HS-5 (cell line): ENCODE measurements at places on chromosomes 6 and 20.

DNA sequence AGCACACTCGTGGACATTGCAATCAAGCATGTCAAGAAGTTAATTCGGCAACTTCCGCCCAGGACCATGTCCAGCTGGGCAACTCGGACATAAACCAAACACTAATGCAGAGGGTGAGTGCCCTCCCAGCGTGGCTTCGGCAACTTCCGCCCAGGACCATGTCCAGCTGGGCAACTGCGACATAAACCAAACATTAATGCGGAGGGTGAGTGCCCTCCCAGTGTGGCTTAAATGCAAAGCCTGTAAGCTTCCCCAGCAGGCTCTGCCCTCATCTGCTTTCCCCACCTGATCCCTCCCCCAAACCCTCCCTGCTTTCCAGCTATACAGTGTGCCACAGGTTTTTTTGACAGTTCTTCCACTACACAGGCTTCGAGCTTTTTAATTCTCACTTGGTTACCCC, 143.4 kb downstream of the PXDC1 start:
- DNase-seq, result no peak

DNA sequence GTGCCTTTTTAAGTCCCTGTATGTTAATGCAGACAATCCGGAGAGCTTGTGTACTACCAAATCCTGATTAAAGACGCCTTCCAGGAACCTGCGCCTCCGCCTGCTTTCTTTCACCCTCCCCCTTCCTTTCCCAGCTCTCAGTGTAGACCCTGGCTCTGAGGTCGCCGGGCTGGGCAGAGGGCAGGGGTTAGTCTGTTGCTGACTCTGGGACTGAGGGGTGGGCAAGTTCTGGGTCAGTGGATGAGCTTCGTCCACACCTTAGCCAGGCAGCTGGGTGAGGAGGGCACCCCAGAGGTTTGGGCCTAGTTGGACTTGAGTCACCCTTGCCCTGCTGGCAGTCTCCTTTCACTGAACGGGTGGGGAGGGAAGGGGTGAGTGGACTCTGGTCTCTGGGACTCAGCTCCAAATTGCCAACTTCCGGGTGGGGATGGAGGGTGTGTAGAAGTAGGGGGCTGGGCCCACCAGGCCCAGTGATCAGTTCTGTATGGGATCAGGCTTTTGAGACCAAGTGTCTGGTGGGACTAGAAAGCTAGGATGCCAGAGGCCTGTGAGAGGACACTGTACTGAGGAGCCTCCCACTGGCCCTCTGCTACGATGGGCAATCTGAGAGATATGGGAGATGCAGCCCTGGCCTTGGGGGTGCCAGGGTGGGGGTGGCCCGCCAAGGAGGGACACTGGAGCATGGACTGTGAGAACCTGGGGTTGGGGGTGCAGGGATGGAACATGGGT, 21.3 kb upstream of the SLC22A7 start:
- DNase-seq, result no peak

DNA sequence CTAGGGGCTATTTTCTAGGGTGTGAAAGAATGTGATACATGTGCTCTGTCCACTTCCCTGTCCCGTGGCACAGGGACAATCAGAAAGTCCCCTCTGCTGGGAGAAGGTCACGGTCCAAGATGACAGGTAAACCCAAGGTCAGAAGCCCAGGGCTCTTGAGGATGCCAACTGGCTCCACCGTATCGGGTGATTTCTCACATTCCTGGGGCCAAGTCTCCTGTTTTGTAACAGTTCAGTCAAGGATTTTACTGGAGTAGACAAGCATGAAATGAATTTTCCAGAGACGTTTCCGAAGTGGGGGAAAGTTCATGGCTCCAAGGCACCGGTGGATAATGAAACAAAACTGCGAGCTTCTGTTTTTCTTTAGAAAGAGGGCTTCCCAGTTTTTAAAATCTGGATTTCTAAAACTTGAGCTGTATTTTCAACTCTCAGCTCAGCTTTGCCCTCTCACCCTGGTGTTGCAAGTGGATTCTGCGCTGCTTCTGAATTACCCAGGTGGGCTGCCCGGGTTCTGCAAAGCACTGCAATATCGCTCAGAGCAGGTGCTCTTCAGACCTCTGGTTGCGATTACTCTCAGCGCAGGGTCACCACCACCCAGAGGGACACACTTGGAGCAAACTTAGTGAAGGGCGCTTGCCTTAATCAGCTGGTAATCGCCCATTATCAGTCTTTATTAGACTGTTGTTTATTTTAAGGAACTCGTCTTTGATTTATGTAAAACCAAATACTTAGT, 64.4 kb upstream of the TMEM170B start:
- DNase-seq, result no peak

GRCh38 chr20:63183422-63184146, 32.3 kb downstream of the YTHDF1 start:
- DNase-seq, result no peak
